ENCODE measurements at places on chromosomes 6 and 20.

GRCh38 chr6:108638993-108639392 is 78.3 kb downstream of the FOXO3 start:
- DNase-seq = no peak

DNA sequence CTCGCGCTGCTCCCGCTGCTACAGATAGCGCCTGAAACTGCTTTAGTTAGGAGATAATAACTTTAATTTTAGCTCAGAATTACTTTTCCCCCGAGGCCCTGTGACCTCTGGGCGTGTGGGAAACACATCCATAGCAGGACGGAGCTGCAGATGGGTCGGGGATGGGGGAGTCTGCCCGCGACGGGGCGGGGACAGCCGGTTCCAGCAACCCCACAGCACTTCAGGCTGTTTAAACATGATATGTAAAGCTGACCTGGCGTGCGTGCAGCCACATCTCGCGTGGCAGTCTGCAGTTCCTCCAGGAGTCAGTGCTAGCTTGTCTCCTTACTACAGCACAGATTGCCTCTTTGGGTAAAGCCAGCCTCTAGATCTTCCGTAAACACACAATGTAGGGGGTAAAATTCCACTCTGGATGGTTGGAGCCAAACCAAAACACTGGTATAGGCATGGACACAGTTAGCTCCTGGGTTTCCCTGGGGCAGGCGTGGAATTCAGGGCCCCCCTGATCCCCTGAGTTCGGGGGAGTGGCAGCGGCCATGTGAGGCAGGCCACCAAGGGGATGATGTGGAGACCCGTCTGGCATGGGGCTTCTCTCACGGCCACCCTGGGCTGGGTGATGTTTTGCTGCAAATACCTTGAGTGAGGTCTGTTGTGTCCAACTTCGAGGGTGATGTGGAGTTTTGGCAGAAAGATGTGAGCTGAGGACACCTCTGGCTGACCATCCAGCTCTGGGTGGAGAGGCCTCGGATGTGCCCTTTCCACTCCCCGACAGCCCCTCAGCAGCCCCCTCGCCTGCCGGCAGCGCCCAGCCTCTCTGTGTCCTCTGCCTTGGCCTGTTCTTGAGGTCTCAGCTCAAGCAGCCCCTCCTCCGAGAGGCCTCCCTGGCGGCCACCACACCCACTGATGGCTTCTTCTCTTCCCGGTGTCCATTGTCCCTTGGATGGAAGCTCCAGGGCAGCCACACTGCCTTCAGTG is 214.5 kb downstream of the TAF4 start:
- no peak for DNase-seq

DNA sequence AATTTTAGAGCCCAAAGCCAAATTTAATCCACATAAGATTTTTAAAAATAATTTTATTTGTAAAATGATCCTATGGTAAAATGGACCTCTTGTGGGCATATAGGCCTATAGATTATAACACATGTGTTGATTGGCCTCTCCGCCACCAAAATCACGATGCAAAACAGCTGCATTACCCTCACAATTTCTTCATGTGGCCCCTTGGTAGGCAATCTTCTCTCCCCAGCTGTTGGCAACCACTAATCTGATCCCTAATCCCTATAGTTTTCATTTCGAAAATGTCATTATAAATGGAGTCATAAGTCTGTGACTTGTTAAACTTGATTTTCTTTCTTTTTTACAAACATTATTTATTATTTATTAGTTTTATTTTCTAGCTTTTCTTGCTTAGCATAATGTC is 263.9 kb upstream of the SULF2 start:
- no peak for DNase-seq

DNA sequence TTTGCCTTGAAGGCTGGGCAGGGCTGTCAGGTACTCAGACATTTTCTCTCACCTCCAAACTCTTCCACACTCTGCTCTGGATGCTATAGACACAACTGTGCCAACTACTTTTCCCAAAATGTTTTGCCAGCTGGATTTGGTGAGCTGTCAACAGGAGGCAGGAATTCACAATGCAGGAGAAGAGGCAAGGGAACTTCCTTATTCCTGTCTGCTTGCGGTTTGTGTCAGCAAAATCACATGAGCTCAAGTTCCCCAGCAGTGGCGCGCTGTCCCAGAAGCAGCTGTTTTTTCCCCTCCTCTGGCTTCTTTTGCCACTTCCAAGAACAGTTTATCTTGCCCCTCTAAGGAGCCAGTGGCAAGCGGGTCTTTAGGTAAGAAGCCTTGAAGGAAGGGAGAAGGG is 608.2 kb downstream of the PRKN start:
- DNase-seq = no peak

GRCh38 chr6:107292715-107293271 is 166.6 kb downstream of the PDSS2 start:
- no peak for DNase-seq
